ENCODE measurements at places on chromosomes 3 and 15.

- no peak for DNase-seq
Observed at GRCh38 chr3:14528081-14528480, 12.1 kb downstream of the GRIP2 start.

- no peak for DNase-seq
Observed at GRCh38 chr3:52663098-52663497, 22.6 kb downstream of the PBRM1 start.

GRCh38 chr3:34863485-34863884, 775.8 kb upstream of the ARPP21 start:
- no peak for DNase-seq

DNA sequence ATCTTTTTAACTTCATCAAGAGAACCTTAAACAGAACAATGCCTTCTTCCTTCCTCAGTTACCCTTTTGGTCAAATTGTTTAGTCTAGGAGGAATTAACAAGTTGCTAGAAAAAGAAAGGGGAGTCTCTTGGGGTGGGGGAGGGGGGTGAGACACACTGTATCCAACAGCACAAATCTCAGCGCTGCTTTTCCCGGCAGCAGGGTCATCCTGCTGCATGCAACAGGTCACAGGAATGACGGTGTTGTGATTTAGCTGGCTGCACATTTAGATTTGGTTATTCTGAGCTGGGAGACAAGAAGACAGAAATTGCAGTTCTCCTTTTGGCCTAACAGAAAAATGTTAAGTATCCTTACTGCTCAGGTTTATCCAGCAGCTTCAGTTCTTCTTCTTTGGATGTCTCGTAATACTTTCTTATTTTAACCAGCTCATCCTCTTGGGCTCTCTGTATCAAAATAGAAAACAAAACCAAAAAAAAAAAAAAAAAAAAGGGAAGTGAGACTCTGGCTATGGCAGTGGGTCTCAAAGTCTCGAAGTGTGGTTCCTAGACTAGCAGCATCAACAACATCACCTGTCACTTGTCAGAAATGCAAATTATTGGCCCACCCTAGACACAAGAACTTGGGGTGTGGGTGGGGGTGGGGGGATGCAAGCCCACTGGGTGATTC, 190.5 kb downstream of the GREM1 start:
- DNase-seq = no peak

DNA sequence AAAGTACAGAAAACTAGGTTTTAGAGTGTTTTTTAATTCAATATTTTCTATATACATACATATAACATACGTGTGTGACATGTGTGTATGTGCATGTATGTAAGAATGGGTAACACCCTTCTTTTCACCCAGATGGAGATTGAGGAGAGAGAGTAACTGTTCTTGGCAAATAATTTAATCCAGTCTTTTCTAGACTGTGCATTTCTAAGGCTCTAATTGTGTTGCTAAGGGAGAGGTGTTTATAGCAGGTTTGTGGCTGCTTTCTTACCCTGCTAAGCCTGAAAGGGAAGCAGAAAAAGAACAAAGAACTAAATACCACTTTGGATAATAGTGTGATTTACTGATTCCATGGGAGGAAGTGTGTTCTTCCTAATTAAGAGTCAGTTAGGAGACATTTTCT, 46.0 kb upstream of the ALDH1L1 start:
- no peak for DNase-seq

GRCh38 chr3:193813501-193813830, 220.5 kb downstream of the OPA1 start:
- no peak for DNase-seq

DNA sequence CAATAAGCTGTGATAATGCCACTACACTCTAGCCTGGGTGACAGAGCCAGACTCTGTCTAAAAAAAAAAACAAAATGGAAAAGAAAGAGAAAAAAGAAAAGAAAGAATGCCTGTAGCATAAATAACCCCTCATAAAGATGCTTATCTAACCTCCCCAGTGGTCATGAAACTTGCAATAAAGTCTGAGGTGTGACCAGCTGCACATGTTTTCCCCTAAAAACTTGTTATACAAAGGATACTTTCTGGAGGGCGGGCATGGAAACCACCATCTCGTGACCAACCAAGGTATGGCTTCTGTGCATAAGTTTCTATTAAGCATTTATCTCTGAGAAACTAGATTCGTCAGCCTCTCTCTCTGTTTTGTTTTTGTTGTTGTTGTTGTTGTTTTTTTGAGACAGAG, 21.8 kb downstream of the CCDC32 start:
- DNase-seq = no peak

DNA sequence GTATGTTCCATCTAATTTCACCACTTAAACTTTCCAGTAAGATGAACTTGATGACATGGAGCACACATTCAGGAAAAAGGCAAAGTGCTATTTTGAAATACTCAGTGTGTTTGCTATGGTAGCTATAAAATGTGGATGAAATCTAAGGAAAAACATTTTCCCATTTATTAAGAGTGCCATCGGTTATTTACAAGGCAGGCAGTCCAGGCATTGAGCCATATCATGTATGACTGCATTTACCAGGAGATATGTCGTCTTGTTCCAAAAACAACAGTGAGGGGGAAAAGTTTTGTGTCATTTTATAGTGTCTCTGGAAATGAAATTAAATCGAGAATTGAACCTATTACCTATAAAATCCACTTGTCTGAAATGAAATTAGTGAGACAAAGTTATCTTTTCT, 13.7 kb downstream of the ANXA2 start:
- DNase-seq = no peak

- no peak for DNase-seq
Observed at GRCh38 chr15:86493884-86494283, 414.2 kb downstream of the AGBL1 start.

DNA sequence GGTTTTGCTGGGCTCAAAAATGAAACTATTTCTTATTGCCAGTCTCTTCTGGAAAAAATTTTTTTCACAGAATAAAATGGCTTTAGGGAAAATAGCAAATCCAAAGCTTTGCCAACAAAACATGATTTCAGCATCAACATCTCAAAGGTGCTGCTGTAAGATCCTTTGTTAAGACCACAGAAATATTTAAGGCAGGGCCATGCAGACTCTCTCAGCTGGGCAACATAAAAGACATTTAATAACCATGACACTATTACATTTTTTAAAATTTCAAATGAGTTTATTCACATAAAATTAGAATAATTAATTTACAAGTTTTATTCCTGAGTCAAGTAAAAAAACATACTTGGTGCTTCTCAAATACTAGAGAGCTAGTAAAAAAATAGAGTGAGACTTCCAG, 527.1 kb upstream of the DPPA4 start:
- DNase-seq = no peak

DNA sequence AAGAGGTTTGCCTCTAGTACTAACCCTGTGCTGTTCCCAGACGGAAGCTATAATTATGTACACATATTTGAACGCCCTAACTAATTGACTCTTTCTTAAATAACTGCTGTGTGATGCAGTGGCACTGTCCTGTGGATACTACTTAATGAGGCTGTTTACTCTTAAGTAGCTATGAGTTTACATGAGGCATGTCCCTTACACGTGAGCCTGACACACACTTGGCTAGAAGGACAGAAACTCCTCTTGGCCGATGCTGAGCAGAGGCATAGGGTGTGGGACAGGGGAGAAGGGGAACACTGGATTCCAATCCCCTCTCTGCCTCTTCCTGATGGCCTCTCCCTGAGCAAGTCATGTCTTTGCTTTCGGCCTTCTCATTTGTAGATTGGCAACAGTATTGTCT, 21.9 kb downstream of the EHD4 start:
- no peak for DNase-seq

GRCh38 chr3:109118584-109118983, 650 bp upstream of the MORC1 start:
- no peak for DNase-seq

GRCh38 chr3:188326968-188327367, 173.0 kb downstream of the LPP start:
- DNase-seq = no peak

DNA sequence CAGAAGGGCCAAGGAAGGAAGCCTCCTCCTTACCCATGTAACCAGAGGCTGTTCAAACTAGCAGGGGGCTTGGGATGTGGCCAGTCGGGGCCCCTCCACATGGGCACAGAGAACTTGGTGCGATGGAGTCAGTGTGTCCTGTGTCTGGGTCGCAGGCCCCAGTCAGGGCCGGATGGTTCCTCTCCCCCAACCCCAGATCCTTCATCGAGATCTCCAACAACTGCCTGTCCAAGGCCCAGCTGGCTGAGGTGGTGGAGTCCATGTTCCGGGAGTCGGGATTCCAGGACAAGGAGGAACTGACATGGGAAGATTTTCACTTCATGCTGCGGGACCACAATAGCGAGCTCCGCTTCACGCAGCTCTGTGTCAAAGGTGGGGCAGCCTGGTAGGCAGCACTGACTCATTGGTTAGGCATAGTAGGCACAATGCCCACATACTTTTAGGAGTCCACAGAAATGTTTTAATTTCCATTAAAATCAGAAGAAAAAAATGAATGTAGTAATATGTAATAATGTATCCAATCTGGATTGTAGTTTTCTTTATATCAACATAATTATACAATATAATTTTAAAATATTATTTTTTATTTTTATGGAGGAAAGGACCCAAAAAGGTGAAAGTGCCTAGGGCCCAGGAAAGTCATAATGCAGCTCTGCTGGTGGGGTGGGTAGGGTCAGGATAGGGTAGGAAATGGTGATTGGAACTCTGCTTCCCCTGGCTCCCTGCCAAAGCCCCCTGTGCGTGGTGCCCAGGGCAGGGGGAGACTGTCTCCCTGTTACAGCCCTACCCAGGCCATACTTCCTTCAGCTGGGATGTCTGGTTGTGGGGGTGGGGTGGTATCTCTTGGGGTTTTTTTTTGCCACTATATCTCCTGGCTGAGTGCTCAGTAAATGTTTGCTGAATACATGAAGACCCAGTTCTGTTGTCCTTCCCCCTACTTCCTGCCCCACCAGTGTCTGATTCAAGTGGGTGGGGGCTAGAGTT, 18.6 kb downstream of the DUOX1 start:
- DNase-seq = no peak

DNA sequence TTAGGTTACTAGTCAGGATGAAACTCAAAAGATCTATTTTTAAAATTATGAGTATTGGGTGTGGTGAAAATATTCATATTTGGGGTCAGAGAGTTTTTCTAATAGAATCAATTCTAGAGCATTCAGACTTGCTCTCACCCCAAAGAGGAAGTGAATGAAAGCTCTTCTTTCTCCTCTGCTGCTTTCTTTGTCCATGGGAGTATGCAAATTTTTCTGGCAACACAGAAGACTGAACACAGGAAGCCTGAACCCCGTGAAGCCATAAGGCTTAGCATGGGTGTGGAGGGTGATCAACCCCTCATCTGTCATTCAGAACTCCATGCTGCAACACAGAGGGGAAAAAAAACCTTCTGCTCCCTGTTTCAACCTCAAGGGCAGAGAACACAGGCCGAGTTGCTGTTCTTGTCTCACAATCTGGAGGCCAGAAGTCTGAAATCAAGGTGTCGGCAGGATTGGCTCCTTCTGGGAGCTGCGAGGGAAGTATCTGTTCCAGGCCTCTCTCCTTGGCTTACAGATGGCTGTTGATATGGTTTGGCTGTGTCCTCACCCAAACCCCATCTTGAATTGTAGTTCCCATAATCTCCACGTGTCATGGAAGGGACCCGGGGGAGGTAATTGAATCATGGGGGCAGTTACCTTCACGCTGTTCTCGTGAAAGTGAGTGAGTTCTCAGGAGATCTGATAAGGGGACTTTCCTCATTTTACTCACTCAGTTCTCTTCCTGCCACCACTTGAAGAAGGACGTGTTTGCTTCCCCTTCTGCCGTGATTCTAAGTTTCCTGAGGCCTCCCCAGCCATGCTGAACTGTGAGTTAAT, 33.7 kb upstream of the CD47 start:
- no peak for DNase-seq

DNA sequence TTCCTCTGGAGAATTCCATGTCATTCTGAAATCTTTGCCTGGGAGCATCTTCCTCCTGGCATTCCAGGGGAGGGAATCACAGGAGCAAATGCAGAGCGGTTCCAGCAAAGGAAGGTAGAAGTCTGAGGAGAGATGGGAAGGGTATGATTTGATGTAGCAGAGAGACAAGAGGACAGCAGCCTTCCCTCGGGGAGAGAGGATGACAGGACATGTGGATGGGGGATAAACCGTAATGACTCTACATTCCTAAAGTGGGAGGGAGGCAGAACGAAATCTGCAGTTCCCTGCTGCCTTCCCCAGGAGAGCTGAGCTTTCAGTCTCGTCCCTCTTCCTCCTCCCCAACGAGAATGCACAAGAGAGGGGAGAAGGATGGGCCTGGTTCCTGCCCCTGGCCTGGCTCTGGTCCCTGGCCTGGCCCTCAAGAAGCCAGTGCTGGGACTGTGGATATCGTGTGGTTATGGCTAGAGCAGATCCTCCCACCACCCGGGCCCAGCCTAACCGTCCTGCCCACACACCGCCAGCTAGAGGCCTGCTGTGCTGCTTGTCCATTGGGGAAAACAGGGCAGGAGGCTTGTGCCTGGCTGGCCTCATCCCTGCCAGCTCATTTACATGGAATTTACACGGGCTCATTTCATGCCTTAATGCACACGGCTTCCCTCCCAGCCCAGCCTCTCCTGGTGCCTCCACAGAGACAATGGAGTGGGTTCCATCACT, 26.6 kb downstream of the SEMA7A start:
- DNase-seq = no peak

DNA sequence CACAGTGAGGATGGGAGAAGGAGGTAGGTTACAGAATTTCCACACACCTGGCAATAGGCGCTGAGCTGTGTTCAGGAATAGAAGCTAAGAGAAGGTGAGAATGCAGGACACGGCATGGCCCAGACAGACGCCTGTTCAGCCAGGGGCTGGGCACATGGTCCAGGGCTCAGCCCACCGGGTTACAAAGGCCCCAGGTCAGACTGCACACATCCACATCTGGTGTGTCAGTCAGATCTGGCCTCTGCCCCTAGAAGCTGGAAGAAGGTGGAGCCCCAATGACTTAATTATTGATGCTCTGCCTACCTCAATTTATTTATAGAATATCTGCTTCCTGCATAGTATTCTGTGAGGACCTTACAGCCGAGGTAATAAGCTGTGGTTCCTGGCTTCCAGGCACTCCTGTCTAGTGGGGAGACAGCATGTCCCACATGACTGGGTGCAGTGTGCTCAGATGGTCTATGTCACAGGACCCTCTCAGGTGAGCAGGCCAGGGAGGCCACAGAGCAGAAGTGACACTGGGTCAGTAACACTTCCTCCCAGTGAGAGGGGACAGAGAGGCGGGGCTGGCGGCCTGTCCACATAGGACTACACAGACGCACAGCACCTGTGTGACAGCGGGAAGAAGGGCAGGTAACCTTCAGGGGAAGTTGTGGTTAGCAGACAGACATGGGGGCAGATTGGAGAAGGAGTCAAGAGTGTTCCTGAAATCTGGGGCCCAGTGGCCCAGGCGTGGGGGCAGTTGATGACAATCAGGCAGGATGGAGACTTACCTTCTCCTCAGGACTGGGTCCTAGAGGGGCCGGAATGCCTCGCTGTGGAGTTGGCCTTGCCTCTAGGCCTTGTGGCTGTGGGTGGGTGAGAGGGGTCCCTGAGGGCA, 38.6 kb upstream of the PLXNA1 start:
- no peak for DNase-seq

GRCh38 chr3:131033480-131034080, 6.9 kb downstream of the NEK11 start:
- no peak for DNase-seq

GRCh38 chr3:32685543-32686185, 676 bp downstream of the CNOT10 start:
- no peak for DNase-seq

GRCh38 chr15:69121198-69121828, 39.1 kb upstream of the GLCE start:
- no peak for DNase-seq

Data from progenitor cell of endocrine pancreas (in vitro differentiated cells).